Activated CD4-positive, alpha-beta T cell treated with anti-CD3 and anti-CD28 coated beads for 4 hours (primary cell): ENCODE measurements at places on chromosomes 4 and X.

DNA sequence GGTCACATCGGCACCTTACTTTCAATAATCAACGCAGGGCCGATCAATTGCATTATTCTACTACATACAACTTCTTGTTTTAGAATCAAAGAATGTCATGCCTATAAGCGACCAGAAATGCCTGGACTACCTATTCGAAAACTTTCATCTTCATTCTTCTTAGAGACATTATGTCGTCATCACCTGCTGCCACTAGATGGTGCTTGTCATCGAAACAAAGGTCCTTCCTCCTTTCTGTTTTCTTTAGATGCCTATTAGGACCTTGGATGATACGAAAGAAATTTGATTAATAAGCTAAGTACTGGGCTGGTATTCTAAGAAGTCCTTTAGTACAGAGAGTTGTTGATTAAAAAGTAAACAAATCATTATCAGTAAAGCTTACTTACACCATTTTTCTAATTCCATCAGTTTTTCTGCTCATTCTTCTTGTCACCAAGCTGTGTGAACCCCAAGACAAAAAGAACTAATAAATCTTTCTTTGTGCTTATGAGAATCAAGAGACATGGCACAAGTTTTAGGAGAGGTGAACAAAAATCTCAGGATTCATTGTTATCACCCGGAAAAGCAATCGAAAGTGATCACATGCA is 154.5 kb upstream of the SLC4A4 start:
- DNase-seq, result peak; percentile 18

DNA sequence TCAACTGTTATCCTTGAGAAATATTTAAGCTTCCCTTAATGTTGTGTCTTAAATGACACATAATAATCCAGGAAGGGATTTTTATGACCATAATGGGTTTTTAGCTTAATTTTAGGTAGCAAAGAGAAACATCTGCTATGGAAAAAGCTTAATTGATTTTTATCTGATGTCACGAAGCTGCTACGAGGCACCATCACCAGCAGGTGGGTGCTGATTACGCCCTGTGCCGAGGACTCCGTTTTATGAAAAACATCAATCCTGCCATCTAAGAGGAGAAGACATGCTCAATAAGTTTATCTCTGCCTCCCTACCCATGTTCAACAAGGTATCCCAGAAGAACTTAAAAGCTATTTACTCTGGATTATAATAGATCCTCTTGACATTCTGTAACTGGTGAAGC is 280.6 kb upstream of the ZFP42 start:
- DNase-seq, result no peak

GRCh38 chr4:184074677-184075388 is 142.8 kb downstream of the ENPP6 start:
- no peak for DNase-seq

DNA sequence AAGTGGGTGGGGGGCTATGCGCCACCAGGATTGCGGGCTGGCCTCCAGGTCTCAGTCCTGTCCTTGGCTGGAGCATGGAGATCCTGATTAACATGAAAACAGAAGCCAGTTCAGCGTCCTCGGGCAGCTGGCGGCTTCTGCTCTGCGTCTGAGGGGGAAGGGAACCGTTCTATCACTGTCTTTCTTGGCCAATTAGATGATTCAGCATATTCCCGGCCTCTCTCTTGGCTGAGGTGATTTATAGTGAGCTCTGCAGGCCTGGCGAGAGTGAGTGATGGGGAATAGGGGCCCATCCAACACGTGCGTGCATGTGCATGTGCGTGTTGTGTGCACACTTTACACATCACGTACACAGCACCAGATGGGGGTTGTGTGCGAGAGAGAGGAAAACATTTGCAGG is 145.8 kb upstream of the ATP6AP2 start:
- DNase-seq, result no peak

GRCh38 chr4:181301735-181302710 is 941.2 kb upstream of the TENM3 start:
- DNase-seq, result no peak

DNA sequence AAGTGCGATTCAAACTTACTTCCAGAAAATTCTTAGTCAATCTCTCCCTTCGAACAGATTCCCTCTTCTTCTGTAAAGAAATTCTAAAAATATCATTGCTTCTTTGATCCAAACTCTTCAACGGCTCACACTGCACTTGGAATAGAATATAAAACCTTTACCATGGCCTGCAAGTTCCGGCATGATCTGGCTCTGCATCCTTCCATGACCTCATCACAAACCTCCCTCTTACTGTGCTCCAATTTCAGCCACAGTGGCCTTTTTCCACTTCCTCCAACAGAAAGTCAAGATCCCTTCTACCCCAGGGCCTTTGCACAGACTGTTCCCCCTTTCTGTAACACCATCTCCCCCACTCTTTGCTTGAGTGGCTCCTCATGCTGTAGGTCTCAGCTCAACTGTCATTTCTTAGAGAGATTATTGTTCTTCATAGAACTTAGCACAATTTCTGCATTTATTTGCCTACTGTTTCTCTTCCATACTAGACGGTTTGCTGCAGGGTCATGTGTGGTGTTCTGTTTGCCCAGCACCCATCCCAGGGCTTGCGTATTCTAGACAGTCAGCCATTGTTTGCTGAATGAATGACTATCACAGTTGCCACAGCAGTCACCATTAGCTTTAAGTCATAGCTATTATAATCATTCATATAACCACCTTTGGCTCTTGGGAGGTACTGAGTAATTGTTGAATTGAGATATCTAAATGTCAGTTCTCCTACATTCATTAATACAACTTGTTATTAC is 1.9 kb upstream of the STOX2 start:
- DNase-seq, result no peak

- DNase-seq, result no peak
These were observed 580.5 kb upstream of the FAT1 start for GRCh38 chr4:187304133-187304532.

- no peak for DNase-seq
These were observed 46.0 kb downstream of the WDR19 start for GRCh38 chr4:39228377-39228776.

DNA sequence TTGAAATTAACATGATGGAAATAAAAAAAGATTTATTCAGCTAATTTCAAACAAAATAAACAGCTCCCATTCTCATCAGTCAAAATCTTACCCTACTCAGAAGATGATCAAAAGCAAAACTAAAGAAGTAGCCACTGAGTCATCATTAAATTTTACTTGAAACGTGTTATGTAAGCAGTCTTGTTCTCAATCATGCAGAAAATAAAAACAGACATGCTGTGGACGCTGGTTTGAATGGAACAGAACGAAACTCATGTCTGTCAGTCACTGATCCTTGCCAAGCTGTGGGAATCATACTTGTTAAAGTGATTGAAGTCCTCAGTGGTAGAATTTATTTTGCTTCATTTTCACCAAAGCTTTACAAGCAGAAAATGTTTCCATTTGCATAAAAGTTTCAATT is 77.2 kb upstream of the TLR3 start:
- DNase-seq, result no peak

GRCh38 chr4:149605601-149606378 is 209.9 kb downstream of the IQCM start:
- DNase-seq, result no peak

GRCh38 chrX:103584596-103584995 is 719 bp upstream of the TCEAL4 start:
- DNase-seq, result no peak

- DNase-seq, result no peak
These were observed 5.2 kb downstream of the MFSD8 start for GRCh38 chr4:127959794-127960193.

- DNase-seq, result no peak
These were observed 21.2 kb upstream of the MID2 start for GRCh38 chrX:107804427-107804826.

- no peak for DNase-seq
These were observed 1316.3 kb downstream of the STIM2 start for GRCh38 chr4:28176942-28177341.

- no peak for DNase-seq
These were observed 114.2 kb downstream of the PALLD start for GRCh38 chr4:168610911-168611530.

DNA sequence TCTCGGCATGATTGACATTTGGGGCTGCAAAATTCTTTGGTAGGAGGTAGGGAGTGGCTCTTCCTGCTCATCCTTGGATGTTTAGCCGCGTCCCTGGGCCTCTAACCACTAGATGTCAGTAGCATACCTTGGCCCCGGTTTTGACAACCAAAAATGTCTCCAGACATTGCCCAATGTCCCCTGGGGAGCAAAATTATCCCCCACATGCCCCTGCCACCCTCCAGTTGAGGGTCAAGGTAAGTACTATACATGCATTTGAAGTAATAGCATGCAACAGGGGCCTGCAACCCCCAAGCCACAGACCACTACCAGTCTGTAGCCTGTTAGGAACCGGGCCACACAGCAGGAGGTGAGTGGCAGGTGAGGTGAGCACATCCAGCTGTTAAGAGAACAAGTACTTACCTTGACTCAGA is 17.6 kb upstream of the KIAA1210 start:
- DNase-seq, result no peak

DNA sequence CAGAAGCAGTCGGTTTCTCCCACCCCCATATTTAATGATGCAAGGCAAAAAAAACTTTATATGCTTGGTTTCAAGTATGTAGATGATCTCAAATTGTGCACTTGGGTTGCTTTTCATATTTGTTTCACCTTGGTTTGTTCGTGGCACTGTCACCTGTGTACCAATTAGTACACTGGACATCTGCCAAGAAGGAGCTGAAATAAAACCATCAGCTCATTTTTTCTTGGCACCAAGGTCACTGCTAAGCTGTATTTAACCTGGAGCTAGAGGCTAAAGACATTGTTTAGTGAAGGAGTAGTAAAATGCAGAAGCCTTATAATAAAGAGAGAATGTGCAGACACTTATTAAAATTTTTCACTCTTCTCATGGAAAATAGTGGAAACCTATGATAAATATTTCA is 430.8 kb downstream of the ARHGAP24 start:
- no peak for DNase-seq

DNA sequence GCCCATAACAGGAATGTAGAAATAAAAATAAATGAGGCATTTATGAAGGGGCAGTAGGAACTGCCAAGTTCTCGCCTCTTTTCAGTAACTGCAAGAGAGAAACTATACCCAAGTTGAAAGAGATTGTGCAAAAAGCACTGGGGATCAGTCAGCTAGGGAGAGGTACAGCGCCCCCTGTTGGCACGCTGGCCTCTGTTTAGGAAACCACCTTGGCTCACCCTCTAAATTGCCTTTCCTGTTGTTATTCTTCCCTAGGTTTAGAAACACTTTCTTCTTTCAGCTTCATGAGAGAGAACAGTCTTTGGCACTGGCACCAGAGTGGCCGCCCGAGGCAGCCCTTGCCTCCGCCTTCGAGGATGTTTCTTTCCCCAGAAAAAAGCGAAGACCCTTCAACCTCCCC is 348.5 kb downstream of the MID1IP1 start:
- peak; percentile 52 for DNase-seq

GRCh38 chr4:156969101-156969500 is 2.5 kb downstream of the PDGFC start:
- DNase-seq, result no peak

GRCh38 chrX:9293051-9293496 is 171.8 kb upstream of the TBL1X start:
- no peak for DNase-seq

- DNase-seq, result no peak
These were observed 121.2 kb downstream of the VCX2 start for GRCh38 chrX:8049827-8050226.

DNA sequence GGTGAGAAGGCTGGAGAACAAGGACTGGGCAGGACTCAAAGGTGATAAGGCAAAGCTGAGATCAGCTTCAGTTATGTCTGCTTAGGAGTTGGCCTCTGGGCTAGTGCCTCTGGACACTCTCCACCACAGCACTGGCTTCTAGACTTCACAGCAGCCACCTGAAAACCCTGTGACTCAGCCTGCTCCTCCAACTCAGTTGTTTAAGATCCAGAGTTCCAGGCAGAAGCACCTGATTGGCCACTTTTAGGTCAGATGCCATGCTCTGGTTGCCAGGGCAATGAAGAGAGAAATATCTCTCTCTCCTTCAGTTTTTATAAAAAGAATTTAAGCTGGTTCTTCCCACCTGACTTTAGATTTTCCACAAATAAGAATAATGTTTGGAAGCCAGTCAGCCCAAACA is 47.9 kb upstream of the BLTP1 start:
- DNase-seq, result no peak

GRCh38 chr4:138259824-138260223 is 17.7 kb upstream of the SLC7A11 start:
- no peak for DNase-seq

DNA sequence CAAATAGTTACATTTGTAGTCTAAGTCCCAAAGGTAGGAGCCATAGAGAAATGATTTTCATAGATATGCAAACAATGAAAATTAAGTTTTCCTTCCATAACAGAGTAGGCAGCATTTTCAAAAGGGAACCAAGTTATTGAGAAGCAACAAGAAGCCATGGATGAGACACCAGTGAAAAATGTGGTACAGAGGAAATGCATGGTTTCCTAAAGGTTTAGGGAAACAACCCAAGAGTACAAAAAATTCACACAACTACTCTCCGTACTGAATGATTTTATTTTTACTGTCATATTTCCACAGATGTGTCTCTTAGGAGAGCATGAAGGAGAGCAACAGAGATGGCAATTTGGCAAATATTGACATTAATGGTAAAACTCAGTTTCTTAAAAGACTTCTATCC is 1408.9 kb upstream of the PCDH7 start:
- no peak for DNase-seq
